ENCODE measurements at places on chromosomes 7 and 10.

DNA sequence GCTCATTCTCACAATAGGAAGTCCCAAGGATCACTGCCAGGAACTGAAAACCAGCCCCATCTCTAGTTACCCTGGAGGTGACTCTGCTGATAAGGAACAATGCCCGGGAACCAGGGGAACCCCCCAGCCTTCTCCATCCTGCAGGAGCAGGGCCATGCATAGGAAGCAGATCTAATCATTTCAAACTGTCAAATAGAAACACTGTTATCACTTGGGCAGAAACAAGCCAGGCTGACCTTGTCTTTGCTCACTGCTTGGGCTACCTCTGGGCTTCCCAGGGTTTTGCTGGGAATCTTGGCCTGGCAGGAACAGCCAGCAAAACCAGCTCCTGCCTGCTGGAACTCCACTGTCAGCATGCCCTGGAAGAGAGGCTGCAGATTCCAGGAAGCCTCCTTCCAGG lies 114.1 kb downstream of the RNF216 start:
- no peak for DNase-seq

- DNase-seq, result no peak
Measured at GRCh38 chr10:132675031-132675740, 110.8 kb downstream of the NKX6-2 start.

DNA sequence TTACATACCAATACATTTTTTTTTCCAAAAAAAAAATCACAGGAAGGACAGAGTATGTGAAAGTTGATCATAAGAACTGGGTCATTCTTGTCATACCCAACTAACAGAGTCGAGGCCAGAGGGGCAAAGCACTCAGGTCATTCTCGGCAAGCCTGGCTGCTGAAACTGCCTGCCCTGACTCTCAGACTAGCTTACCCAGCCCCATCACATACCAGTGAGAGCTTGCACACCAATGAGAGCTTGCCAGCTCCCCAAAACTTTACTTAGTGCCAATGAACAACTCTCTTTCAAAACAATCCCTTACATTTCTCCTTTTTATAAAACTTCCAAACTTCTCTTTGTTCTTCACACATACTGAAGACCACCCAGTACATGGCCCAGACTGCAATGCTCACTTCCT lies 48.9 kb downstream of the VOPP1 start:
- no peak for DNase-seq

DNA sequence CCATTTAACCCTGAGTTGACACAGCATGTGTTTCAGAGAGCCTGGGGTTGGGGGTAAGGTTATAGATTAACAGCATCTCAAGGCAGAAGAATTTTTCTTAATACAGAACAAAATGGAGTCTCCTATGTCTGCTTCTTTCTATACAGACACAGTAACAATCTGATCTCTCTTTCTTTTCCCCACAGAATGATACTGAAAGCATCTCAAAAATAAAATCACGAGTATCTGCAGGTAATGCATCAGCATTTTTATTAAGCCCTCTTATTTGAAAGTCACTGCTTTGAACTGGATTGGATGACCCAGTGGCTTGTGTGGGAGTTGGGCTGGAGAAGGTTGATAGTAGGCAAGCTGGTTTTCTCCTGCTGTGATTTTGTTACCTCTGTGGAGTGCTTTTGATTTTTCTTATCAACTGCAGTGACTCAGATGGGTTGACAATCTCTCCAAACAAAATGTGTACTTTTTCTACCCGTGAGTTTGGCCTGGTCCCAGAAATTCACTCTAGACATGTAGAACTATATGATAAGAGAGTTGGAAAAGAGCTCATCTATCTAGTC lies 253.5 kb upstream of the PRKCQ start:
- DNase-seq, result no peak

DNA sequence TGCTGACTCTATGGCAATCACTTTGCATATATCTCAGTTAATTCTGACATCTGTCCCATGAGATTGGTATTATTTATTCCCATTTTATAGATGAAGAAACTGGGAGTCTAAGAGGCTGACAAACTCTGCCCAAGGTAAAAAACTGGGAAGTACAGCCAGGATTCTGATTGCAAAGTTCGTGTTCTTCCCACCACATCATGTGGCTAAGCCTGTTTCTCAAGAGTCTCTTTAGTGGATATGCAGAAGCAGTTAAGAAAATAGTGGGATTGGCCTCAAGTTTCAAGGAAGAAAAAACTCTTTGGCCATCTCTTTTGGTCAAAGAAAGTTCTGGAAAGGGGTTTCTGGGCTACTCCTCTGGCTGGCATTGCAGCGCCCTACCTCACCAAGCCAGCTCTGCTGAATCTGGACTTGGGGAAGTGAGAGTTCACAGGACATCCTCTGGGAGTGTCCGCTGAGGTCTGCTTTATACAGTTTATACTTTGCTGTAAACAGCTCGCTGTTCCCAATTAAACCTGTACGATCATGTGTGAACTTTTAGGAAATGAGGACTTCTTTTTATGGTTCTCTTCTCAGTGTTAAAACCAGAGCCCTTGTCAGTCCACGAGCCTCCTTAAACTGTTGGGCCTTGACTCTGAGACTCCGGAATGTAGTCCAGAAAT lies 12.2 kb upstream of the BMPR1A start:
- DNase-seq, result no peak
